ENCODE measurements at places on chromosomes 1 and 21.

DNA sequence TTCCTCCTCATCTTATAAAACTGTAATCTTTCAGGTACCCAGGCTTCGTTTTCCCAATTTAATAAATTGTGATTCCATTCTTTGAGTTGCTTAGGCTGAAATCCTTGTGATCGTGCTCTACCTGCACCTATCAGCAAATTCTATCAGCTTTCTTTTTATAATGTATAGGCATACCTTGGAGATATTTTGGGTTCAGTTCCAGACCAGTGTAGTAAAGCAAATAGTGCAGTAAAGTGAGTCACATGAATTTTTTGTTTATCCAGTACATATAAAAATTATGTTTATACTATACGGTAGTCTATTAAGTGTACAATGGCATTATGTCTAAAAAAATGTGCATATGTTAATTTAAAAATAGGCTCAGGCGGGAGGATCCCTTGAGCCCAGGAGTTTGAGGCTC is 5.5 kb downstream of the SWT1 start:
- DNase-seq: no peak

DNA sequence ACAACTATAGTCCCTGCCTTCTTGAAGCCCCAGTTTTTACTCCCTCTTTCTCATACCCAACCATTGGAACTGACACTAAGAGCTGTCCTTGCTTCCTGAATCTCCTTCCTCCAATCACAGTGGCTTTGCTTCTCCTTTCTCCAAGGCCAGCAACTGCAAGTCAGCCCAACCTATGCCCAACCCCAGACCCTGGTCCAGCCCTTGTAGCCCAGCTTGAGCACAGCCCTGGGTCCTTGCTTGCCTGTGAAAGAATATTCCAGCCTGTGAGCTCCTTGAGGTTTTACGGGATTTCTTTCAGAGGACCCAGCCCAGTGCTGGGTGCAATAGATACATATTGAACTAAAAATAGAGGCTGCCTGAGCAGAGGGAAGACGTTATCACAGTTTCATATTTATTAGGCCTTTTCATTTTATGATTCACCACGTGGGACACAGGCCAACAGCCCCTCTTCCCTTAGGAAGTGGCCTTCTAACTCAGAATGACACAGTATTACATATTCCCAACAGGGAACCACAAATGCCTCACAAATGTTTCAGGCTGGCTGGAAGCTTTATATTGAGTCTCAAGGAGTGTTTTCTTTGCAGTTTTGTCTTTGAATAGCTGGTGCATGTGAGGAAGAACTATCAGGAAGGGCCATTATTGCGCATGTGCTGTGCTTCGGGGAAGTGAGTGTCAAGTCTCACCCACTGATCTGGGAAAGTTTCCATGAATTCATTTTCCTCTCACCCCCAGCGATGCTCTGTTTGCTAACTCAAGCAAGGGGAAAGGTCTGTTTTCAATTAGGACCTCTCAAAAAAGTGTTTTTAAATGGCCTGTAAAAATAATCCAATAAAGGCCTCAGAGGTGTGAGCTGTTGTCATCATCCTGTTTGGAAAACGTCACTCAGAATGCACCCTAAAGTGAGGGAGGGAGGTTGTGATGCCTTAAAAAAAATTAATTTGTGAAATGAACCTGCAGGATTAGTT is 92.3 kb upstream of the NFIA start:
- no peak for DNase-seq

DNA sequence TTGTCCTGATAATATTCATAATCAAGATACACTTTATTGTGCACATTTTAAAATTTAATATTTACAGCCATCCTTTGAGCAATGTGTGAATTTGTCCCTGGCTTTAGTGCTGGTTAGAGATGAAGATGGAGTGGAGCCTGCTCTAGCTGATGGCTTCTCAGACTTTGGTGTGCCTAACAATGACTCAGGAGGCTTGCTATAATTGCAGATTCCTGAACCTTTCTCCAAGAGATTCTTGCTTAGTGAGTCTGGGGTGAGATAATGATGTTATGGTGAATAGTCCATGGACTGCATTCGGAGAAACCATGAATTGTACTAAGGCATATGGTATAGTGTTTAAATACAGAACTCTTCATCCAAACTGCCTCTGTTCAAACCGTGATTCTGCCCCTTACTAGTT is 307.1 kb downstream of the PAPPA2 start:
- DNase-seq: no peak

DNA sequence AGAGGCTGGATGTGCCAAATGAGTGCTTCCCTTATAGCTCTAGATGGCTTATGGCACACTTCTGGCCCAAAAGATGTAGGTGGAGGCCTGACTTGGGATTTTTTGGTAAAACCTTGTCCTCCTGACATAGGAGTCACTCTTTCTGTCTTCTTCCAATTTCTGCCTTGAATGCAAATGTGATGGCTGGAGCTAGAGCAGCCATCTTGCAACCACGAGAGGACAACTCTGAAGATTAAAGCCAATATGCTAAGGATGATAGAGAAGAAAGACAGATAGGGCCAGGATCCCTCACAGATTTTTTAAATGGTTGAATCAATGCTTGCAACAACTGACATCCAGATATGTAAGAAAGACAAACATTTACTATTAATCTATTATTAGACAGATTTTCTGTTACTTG is 8.5 kb upstream of the GPR137B start:
- DNase-seq: no peak

GRCh38 chr21:40846587-40847411 is at the start of gene DSCAM:
TSS of gene DSCAM (minus strand) at chr21:40847158. CDS start at chr21:40846661, 497 bp downstream.
- DNase-seq: peak; percentile 43

DNA sequence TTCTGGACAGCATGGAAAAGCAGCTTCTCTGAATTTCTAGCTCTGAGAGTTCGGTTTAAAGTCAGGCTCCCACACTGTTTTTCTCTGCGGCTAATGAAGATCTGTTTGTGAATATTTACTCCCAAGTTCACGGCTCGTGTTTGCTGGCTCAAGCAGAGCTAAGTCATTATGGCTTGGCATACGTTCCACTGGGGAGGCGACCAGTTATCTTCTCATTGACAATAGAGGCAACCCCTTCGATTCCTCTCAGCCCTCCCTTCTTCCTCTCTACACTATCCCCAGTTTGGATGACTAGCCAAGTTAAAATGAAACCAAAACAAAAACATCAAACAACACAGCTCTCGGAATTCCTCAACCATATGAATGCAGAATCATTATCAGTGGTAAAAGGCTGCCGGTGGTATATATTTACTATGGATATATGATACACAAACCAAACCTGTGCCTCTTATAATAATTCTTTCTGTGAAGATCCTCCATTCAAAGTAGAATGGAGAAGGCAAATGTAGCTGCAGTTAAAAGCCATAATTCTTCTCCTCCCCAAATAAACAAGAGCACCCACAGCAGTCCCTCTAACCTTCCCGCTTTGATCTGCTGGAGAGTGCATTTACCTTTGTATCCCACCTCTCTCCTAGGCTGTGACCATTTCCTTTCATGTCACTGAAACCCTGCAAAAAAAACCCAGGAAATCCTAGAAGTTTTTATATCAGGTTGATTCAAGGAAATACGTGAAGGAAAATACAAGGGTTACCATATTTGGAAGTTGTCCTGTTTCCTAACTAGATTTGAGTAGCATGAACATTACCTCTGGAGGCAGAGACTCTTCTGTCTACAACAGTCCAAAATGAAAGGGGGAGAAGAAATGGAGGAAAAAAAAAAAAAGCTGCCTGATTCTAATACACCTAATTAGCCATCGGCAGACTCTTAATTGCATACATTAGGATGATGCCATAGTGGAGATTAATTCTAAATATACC is 108.3 kb upstream of the USH2A start:
- peak; percentile 14 for DNase-seq

DNA sequence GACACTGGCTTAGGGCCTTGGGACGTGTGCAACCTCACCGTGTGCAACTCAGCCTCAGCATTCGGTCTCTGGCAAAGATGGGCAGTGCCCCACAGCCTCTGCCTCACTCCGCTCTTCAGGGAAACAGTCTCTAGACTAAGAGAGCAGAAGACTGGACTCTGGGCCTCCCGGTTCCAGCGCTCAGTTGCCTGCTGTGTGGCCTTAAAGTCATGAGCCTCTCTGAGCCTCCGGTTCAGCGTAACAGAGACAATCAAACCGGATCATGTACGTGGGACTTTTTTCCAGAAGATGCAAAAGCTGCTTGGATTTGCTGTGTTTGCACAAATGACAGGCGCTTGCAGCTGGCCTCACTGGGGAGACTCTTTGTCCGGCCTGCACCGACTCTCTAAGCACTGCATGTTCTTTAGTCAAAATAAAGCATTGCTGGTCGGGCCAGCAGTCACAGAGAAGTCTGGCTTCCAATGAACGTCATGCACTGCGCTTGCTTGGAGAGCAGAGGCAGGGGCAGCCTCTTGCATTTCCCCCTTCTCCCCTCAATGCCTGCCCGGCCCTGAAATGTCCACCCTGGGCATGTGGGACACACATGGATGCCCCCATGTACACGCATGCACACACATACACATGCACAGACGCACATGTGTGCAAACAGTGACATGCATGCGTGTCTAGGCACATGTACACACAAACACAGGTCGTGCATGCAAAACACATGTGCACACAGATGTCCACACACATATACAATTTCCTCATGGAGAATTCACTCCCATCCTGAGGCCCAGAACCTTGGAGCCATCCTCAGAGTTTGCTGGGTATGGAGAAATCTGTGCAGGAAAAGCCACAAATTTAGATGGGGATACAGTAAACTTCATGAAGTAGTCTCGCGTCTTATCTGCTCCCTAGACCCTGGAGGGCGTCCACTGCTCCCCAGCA is 152.4 kb downstream of the PRDM16 start:
- peak; percentile 51 for DNase-seq

DNA sequence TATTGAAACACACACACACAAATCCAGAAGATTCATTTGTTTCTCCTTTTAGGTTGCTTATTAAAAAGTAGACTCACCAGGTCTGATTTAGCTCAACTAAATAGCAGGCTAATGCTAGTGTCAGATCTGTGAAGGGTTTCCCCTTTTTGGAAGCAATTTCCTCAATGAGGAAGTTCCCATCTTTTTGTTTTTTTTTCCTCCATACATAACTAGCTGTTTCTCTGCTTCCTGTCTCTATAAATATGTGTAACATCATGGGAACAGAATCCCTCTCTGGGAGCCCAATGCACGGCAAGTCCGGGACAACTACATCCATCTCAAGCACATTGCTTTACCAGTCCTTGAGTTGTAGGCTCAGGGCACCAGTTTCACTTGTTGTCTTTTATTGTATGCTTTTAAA is 1421.1 kb downstream of the PLA2G4A start:
- no peak for DNase-seq

GRCh38 chr1:172143384-172144055 is 277.0 kb upstream of the C1orf105 start:
- no peak for DNase-seq

GRCh38 chr1:228206582-228207351 is 1.1 kb upstream of the OBSCN start:
- DNase-seq: no peak

DNA sequence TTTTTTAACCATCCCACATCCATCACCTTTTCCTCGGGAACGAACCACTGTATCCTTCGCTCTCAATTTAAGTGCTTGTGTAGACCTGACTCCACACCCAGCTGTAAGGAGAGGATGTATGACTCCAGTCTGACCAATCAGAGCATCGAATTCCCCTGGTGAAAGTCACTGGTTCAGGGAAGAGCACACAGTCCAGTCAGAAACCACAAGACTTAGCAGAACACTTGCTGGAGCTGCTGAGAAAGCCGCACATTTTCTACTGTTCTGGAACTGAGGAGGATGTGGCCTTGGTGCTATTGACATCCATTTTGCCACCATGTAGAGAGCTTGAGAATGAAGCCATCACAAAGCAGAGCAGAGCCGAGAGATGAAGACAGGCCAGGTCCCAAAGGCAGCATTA is 59.9 kb upstream of the CNN3 start:
- DNase-seq: no peak

DNA sequence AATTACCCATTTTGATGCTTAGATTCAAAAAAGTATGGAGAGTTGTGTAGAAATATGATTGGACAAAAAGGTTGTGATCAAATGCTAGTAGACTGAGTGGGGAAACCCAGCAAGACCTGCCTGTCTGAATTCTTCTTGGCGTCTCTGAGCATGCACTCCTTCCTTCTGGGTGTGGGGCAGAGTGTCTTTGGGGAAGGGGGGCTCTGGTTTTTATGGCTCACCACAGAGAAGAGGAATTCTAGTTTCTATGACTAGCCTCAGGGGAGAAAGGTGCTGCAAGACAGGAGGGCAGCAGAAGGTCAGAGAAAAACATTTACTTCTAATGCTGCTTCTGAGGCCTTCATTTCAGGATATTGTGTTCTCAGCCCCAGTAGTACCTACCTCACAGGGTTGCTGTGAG is 33.9 kb upstream of the PIGC start:
- DNase-seq: no peak

- no peak for DNase-seq
These were observed 65.1 kb upstream of the RGL1 start for GRCh38 chr1:183739741-183740271.

- DNase-seq: no peak
These were observed 15.5 kb downstream of the LRIF1 start for GRCh38 chr1:110948038-110948810.

DNA sequence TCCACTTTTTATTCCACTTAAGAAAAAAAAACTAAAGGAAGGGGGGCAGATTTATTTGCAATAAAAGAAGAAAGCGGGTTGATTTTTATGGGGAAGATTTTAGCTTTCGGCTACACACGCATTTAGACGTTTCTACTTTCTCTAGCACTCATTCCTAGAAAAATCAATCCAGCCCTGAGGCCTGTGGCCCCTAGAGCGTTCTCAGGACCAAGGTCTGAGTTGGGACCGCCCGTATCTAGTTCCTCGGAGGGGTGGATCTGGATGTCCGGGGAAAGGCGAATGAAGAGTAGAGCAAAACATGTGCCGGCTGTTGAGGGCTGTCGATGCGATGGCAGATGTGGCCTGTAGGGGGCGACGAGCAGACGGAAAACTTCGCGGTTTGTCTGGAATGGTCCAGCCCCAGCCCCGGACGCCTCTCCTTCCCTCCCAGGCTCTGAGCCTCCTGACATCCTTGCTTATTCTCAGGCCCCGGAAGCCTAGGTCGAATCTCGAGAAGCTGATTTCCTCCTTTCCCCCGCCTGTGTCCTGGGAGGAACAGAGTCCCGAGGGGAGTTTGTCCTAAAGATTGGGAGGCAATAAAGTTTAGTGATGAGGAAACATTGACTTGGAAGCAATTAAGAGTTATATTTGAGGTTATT is 5.2 kb downstream of the FOXD3 start:
- no peak for DNase-seq
